ENCODE measurements at places on chromosomes 12 and 14.

DNA sequence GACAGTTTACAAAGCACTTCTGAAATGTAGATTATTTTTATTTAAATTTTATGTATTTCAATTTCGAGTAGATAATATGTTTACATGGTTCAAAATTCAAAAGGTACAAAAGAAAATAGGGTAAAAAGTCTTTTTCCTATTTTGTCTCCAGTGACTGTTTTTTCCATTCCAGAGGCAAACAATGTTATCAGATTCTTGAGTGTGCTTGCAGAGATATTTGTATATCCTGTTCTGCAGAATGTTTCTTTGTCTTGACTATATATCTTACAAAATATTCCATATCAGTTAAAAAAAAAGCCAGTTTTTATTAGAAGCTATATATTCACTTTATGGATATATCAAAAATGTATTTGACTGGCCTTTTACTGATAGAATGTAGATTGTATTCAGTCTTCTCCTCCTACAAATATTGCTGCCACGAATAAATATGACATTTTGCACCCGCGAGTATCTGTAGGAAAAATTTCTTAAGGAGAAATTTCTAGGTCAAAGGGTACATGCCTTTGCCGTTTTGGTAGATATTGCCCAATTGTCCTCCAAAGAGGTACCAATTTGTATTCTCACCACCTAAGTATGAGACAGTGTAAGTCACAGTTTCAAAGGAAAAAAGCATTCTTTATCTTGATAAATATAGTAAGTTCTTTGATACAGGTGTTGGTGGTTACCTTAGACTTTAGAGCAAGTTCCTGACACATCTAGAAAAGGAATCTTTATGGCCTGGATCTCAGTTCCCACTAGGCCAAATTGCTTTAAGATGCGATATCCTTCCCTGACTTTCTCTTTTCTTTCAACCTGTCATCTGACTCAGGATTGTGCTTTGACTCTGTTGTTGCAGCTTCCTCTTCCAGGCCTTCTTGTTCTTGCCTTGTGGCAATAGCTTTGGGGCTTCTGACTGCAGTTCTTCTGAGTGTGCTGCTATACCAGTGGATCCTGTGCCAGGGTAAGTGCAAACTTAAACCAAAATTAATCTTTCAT is 2.3 kb downstream of the KLRG1 start:
- no peak for DNase-seq

DNA sequence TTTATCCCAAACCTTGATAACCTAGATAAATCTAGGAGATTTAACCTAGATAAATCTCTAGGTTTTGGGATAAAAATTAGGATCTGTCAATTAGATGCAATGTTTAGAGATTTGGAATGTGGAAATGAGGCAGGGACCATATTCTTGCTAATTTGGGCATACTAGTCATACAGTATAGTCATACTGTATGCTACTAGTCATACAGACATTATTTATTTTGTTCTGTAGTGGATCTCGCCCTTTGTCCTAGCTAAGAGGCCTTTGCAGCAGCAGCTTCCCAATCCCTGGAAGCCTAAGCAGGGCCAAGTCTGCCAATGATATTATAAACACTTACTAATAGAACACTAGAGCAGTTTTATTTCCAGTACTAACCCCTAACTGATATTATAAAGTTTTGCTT is 136.4 kb downstream of the CEP128 start:
- DNase-seq = no peak

DNA sequence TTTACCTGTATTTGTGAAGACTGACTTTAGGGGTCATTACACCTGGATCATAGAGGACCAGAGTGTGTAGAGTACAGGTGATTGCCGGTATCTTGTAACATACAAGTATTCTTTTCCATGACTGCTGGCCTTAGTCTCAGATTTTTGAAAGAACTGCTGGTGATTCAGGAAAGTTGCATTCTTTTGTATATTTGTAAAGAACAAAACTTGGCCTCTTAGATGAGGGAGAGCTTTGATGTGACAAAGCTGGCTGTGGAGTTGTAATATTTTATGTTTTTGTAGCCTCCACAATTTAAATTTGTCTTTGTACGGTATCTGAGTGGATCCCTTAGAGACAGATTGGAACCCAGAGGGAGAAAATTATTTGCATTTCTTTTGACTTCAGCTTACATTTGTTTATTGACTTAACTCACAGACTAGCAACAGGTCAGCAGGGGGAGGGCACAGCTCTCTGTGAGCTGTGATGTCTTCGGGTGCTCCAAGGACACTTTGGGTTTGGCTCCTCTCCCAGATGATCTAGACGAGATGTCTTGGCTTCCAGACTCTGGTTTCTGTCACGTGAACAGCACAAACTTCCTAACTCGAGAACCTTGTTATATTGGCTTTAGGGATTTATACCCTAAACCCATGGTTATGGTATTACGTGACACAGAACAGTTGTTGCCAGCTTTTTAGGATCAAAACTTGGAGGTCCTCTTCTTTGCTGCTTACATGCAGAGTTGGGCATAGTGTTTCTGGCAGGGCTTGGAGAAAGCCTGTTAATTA is 65.9 kb downstream of the DAAM1 start:
- peak; percentile 68 for DNase-seq

DNA sequence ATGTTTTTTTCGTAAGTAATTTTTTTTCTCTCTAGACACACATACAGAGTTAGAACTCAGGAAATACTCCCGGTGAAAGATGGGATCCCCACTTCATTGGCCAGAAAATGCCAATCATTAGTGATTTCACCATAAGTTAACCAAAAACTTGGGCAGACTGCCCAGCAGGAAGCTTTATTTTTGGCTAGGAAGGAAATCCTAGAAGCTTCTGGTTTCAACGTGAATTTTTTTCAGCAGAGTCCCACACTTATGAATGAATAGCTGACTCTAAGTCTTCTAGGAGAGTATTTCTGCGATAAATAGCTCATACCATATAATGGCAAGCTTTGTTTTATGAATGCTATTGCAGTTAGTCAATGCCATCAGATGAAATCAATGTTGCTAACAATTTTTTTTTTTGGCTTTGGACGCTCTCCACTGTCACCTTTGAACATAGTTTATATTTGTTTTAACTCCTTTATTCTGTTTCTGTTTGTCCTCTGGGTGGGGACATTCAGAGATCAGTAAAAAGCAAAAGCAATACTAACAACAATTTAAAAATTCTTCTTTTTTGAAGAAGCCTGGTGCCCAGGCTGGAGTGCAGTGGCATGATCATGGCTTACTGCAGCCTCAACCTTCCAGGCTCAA is 9.5 kb downstream of the PPP1CC start:
- no peak for DNase-seq

GRCh38 chr12:94326727-94327126 is 132.9 kb downstream of the CEP83 start:
- DNase-seq = no peak

DNA sequence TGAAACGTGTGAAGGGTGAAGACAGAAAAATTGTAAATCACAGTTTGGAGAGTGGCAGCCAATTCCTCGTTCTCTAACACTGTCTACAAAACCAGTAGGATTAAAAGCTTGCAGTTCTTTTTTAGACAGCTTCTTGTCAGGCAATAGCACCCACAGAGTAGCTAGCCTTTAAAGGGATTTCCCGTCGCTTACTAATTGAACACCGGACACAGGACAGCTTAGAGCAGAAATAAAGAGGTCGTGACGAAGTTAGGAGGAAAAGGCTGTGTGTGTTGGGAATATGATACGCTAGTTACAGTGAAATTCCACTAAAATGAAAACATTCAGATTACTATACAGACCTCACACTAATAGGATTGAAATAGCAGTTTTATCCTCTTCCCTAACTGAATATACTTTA is 149.1 kb upstream of the FLRT2 start:
- DNase-seq = no peak

DNA sequence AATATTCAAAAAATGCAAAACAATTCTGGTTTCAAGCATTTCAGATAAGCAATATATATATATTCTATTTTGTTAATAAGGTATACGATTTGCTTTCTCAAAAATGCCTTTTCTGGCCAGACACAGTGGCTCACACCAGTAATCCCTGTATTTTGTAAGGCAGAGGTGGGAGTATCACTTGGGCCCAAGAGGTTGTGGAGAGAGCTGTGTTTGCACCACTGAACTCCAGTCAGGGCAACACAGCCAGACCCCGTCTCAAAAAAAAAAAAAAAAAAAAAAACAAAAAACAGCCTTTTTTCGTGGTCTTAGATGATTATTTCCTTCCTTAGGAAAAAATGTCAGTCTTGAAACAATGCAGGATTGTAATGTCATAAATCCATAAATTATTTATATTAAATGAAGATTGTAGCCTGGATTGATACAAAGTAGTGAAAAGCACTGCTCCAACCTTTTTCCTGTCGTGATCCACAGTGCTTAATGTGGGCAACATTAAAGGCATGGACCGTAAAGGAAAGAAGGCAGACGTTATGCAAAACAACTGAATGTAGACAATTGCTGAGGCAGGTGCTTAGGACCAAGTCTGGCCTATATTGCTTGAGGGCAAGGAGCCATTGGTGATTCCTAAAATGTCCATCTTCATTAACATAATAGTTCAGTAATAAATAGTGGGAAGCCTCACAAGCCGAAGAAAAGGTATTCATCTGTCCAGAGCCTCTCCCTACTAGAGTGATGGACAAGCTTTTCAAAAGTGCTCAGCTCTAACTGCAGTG is 36.8 kb downstream of the RAD52 start:
- DNase-seq = no peak

DNA sequence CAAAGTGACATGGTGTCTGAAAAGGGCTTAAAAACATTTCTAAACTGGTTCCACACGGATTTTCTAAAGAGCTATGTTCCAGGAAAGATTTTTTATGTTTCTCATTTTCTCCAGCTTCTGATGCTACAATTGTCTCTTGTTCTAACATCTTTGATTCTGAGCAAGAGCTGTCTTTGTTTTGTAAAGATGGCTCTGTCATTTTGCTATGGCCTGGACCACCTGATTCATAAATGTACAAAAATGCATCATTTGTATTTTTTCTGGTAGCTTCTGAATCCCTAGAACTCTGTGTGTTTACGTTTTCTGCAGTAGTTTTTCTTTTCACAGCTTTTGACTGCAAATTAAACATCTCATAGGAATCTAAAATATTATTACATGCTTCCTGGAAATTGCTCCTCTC is 3.2 kb downstream of the MLH3 start:
- DNase-seq = no peak

- DNase-seq = no peak
These were observed 128.6 kb upstream of the CRY1 start for GRCh38 chr12:107221913-107222312.

DNA sequence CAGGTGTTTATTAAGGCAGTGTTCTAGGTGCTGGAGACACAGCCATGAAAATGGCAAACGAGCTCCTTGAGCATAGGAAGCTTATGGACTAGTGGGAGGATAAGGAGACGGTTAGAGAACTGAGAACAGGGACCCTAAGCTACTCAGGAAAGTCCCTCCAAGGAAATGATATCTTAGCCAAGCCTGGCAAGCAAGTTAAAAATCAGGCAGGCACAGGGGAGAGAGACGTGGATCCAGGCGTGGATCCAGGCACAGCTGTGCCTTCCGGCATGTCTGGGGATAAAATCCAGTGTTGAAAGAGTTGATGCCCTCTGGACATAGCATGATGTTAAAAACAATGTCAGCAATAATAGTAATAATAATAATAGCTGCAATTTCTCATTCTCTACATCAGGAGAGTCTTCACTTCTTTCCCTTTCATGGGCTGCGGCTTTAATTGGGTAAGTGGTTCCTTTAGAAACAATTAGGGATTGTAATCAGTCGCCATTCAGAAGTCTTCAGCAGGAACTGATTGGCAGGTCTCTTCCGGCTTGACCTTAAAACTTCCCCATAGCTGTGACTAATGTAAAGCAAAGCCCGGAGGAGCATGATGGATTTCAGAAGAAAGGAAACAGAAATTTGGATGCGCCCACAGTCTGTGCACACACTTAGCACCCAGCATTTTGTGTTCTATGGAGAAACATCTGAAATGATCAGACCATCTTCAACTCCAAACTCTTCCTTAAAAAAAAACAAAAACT is 230.2 kb downstream of the SLC41A2 start:
- DNase-seq = no peak

- no peak for DNase-seq
These were observed 70.2 kb upstream of the TBX5 start for GRCh38 chr12:114476159-114476558.

GRCh38 chr12:29030006-29030405 is 119.1 kb upstream of the FAR2 start:
- DNase-seq = no peak

DNA sequence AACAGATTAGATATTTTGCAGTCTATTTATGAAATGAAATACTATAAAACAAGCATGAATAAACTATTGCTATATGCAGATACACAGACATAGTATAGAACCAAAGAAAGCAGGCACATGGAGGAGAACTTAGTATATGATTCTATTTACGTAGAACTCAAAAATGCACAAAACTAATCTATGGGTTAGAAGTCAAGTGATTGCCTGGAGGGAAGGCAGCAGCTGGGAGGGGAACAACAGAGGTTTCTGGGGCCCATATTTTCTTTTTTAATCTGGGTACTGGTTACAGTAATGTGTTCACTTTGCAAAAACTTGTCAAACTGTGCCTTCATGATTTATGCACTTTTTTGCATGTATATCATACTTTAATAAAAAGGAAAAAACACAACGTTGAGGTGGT is 202.0 kb downstream of the BCAT1 start:
- no peak for DNase-seq

GRCh38 chr14:38880643-38881524 is 222.2 kb downstream of the SEC23A start:
- no peak for DNase-seq

DNA sequence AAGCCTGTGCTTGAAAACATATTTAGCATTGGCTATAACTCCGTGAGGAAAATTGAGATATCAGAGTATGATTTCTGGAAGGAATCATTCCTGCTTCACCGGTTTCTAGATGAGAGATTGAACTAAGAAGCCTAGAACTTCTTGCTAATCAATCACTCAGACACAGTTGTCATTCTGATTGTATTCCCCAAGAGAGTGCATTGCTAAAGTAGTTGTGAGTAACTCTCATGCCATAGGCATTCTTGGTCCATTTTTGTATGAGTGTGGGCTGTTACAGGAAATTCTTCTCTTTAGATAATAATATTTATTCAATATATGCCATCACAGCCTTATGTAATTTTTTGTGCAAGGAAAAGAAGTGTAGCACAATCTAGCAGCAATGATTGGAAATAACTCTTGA is 893.3 kb upstream of the MDGA2 start:
- no peak for DNase-seq

DNA sequence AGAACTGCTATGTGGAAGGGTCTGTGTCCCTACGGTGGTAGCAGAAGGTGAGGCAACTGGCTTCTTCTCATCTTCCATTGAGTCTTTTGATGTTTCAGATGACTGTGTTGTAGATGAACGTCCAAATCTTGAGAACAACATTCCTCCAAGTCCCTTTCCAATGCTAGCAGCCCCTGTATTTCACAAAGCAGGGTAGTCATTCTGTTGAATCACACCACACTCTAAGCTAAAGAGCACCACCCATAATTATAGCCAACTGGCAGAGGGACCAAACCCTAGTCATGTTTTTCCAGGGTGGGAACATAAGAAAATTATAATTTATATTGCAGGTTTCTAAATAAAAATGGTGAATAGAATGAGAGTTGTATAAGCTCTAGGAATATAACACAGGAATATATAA is 98.7 kb downstream of the DDHD1 start:
- DNase-seq = no peak
